ENCODE measurements at places on chromosomes 3 and 15.

DNA sequence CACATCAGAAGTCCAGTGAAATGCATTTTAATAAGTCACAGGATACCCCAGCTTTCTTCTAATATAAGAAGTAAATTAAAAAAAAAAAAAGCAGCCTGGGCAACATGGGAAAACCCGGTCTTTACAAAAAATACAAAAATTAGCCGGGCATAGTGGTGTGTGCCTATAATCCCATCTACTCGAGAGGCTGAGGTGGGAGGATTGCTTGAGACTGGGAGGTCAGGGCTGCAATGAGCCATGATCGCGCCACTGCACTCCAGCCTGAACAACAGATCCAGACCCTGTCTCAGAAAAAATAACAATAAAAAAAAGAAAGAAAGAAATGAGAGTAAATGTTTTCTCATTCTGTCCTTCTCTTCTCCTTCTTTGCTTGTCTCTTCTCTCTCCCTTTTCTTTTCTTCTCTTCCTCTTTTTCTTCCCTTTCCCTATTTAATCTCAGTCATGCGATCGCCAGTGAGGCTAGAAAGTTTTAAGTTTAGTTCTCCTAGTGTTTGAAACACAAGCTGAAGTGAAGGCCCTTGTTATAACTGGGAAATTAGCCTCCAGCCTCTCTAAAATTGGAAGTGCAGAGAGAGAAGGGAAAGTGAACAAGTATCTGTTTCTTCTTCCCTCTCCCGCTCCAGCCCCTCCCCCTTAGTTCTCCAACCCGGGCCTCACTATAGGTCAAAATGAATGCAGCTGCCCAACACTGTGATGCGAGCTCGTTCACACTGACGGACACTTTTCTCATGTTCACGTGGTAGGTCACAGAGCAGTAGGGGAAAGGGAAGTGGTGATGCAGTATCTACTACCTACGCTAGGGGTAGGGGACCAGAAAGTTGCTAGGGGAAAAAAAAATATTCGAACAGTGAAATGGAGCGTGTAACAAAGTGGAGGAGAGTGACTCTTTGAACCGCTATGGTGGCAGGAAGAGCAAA is 23.5 kb upstream of the TSC22D2 start:
- peak; percentile 99 for DNase-seq

DNA sequence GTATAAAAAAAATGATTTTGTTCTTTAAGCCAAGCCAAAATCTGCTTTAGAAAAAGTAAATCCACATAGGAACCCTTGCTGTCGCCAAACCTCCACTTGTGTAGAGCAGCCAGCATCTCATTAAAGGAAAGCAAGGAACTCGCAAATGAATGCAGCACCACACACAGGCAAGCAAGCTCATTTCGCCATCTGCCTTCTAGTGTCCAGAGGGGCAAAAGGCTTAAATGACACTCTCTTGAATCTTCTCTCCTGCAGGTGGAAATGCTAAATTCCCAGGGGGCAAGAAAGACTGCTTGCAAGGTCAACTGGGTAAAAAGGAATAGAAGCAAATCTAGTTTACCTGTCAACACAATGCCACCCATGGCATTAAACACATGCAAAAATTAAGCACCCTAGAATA is 2.4 kb downstream of the MB21D2 start:
- DNase-seq: no peak

GRCh38 chr15:60091157-60091556 is 87.0 kb downstream of the FOXB1 start:
- DNase-seq: no peak

DNA sequence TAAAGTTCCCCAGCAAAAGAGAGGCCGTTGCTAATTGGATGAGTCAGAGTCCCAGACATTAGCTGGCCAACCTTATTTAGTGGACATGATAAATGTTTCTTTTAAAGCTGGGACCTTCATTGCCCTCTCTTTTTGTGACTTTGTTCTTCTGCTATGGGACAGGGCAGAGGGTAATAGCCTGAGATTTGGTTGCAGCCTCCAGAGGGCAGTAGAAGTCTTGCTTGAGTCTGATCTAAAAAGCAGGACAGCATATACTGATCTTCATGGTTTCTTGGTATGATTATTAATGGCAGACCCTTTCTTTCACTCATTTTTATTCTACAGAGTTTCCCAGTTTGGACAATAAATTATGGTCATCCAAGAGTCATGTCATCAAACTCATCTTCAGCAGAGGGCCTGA is 25.1 kb upstream of the ZKSCAN7 start:
- peak; percentile 47 for DNase-seq

DNA sequence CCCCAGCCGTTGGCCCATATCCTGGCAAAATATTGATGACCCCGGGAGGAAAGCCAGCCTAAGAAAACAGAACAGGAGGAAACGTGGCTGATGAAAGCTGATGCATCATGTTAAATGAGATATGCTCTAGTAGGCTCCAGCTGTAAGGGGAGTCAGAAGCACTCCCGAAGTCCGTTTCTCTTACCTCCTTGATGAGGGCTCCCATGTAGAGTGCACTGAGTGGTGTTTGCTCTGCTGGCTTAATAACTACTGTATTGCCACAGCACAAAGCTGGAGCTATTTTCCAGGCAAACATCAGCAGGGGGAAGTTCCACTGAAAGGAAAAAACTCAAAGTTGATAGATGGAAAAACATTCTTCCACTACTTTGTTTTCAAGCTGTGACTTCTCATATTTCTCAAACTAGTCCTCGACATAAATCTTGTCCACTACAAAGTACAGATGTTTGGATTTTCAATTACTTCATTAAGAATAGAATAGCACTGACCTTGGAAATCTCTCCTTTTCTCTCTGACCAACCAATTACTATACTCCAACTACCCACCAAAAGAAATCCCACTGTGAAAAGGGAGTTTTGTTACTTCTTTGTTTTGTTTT is 72.7 kb downstream of the ALDH1A2 start:
- no peak for DNase-seq

- DNase-seq: peak; percentile 22
Measured at GRCh38 chr3:165210132-165210531, 13.9 kb upstream of the SLITRK3 start.

DNA sequence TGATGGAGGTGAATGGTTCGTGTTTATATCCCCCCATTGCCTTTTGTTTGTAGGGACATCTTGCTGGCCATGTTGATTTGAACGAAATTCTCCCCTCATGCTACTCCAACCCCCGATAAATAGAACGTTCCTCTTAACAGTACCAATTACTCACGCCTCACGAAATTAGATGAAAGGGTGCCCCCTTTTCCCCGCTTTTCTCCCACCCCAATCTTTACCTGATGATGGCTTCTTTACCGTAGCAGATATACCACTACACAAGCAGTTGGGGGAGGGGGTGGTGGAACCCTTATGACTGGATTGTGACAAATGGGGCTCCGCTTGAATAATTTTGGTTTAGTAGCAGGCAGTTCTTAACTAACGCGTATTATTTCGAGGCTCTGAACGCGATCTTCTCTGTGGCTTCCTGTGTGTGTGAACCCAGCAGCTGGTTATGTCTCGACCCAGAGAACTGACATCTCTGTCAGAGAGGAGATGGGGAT is 1.1 kb downstream of the PIAS1 start:
- peak; percentile 32 for DNase-seq

GRCh38 chr3:5431811-5432378 is 244.4 kb downstream of the EDEM1 start:
- no peak for DNase-seq

GRCh38 chr3:50267280-50267913 is 1.6 kb upstream of the SEMA3B start:
- DNase-seq: no peak

GRCh38 chr3:66196633-66197032 is 24.2 kb upstream of the SLC25A26 start:
- DNase-seq: peak; percentile 10

- no peak for DNase-seq
Measured at GRCh38 chr3:61802772-61803171, 241.4 kb downstream of the PTPRG start.

- no peak for DNase-seq
Measured at GRCh38 chr3:151084893-151085226, 604 bp upstream of the MED12L start.

DNA sequence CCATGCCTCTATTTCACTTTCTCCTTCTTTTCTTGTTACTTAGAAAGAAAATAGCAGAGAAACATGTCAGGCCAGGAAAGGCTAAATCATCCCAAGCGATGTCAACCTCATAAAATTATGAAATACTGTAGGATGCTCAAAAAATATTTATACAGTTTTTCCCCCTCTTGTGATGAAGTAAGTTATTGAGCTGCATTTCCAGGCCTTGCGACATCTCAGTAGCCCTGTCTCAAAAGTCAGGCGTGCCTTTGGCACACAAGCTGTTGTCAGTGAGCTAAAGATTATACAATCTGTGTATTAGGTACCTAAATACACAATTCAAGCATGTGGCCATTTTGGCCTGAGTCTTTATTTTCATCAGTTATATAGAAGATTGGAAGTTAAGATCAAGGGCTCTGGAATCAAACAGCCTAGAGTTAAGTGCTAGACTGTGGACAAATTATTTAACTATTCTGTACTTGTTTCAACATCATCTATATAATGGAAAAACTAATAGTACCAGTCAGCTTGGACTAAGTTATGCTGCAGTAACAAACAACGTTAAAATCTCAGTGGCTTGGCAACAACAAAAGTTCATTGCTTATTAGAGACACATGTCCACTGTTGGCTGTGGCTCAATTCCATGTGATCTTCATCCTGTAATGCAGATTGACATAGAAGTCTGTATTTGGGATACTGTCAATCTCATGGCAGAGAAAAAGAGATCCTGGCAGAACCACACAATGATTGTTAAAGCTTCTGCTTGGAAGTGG is 406.4 kb upstream of the PROK2 start:
- DNase-seq: peak; percentile 9

- no peak for DNase-seq
Measured at GRCh38 chr15:95323796-95324195, 1006.7 kb upstream of the NR2F2 start.

DNA sequence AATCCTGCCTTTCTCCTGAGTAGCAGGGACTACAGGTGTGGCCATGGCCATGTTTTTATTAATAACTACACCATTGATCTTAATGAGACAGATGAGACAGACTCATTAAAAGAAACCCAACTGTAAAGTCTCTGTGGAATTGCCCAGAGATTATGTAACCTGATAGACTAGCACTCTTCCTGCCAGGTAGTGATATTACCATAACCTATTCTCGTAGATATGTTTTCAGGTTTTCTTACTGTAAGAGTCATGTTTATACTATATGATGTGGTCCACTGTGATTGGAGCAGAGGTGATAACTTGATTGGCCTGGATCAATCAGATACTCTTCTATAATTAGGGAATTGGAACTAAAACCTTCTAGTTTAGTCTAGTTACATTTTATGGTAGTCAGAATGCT is 93.7 kb downstream of the NFKBIZ start:
- no peak for DNase-seq

GRCh38 chr3:129560269-129560787 is 17.4 kb downstream of the H1-8 start:
- DNase-seq: no peak

- no peak for DNase-seq
Measured at GRCh38 chr3:77404871-77405270, 365.0 kb downstream of the ROBO2 start.

GRCh38 chr3:38649500-38650247 is at the start of gene SCN5A:
SCN5A (minus strand) TSS chr3:38649687; CDS start chr3:38633307, 16,380 bp downstream.
- DNase-seq: no peak

DNA sequence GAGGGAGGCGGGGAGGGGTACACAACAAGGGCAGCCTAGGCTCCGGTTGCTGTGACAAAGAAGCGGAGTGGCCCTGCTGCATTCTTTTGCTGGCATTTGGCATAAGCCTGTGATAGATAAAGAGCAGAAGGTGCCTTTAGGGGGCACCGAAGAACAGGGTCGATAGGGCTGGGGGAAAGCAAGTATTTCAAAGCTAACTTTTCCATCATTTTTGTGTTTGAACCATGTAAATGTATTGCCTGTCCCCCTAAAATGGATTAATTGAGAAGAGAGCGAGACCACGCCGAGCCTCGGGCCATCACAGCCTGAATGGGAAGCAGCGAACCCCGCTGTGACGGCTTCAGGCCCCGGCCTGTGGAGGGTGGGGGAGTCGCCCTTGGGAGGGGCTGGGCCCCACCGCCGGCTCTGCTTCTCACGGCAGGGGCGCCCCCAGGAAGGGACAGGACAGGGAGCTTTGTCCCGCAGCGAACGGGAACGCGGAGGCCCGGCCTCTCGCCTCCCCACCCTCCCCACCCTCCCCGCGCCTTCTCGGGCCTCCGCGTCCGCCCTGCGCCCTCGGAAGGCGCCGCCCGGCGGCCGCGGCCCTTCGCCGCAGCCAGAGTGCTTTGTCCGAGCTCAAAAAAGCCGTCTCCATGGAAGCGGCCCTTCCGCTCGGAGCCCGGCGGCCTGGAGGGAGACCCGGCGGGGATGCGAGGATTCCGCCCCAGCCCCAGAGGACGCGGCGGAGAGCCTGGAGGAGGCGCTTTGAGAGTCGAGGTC is 32.4 kb upstream of the ALDH1L1 start:
- DNase-seq: no peak

DNA sequence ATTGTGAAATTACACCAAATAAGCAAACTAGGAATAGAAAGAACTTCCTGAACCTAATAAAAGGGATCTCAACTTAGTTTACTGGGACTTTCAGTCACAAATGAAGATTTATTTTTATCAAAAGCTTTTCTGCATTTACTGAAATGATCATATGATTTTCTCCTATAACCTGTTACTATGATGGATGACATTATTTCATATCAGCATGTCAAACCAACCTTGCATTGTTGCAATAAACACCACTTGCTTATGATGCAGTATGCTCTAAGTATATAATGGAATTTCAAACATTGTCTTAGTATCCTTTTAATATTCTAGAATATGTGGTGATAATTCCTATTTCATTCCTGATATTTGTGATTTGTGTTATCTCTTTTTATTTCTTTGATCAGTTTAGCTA is 303.0 kb downstream of the CGGBP1 start:
- DNase-seq: no peak

- no peak for DNase-seq
Measured at GRCh38 chr3:65558826-65559225, 479.9 kb downstream of the MAGI1 start.

- no peak for DNase-seq
Measured at GRCh38 chr15:50377867-50378751, 23.1 kb upstream of the GABPB1 start.

- no peak for DNase-seq
Measured at GRCh38 chr15:57796146-57796545, 89.6 kb downstream of the POLR2M start.

DNA sequence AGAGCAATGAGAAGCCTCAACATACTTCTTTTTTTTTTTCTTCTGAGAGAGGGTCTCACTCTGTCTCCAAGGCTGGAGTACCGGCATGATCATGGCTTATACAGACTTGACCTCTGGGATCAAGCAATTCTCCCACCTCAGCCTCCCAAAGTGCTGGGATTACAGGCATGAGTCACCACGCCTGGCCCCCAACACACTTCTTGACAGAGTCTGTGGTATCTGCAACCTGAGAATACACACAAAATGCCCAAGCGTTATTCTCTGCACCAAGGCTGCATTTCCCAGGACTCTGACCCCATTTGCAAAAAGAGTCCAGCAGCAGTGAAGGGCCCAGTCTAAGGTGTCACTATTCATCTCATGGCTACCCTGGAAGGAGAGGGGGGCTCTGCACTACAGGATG is 42.7 kb upstream of the BLM start:
- no peak for DNase-seq

GRCh38 chr3:141538568-141539240 is 51.9 kb downstream of the RASA2 start:
- peak; percentile 12 for DNase-seq
